ENCODE measurements at places on chromosomes 13 and 19. TPM values are rescaled to one million over a fixed set of nuclear protein-coding genes. Genes with fewer than 3 reads are reported as not detected.

SYNGR4 gene
- total RNA-seq, result 0.27 TPM

ACER1 gene
- total RNA-seq, result not detected

GRCh38 chr13:110880627-110881026, 34.2 kb downstream of the ANKRD10 start:
- DNase-seq, result no peak

DNA sequence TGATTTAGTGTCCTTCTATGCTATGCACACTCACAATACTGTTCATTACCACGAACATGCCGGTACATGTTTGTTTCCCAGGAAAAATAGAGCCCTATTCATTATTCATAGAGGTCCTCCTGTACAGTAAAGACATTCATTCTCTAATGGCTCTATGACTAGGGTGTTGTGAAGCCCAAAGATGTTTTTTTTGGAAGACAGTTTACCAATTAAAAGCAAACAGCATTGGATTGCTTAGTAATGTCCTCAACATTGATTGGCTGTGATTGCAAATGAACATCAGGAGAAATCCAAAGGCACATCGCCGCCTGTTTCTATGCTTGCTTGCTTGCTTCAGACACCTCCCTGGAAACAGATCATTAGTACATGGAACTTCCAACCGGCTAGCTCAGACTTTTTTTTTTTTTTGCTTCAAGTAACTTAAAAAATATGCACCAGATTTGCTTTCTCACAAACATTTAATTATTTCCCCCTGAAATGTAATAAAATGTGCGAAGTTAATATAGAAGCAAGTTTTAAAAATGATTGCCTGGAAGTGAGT, 8.8 kb upstream of the GPC6 start:
- DNase-seq, result no peak

DNA sequence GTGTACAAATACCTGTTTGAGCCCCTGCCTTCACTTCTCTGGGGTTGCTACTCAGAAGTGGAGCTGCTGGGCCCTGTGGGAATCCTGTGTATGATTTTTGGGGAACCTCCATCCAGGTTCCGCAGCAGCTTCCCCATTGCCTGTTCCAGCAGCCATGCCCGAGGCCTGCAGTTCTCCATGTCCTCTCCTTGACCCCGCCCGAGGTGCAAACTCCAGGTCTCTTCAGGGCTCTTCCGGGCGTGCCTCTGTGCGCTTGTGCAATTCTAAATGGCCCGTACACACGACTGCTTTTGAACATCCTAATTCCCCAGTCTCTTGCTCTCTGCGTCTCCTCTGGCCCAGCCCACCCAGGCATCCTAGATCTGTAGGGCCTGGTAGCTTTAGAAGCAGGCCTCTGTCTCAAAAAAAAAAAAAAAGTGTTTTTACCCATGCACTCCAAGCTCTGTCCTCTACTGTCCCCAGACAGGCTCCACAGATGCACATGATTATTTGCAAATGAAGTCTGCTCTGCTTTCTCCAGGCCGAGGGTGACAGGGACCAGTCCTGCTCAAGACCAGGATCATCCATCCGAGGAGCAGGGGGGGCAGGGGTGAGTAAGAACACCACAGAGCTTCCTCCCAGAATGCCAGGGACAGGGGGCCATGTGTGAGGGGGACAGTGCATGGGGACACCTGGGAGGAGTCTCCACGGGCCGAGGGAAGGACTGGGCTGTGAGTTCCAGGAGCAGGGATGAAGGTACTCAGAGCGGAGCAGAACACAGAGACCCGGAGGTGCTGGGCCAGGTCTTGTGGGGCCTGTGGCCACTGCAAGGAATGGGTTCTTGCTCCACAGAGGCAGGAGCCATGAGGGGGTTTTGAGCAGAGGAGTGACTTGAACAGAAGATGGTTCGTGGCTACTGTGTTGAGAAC, 51.7 kb downstream of the SLC7A9 start:
- DNase-seq, result no peak

GRCh38 chr13:107534548-107534947, 680.8 kb downstream of the LIG4 start:
- no peak for DNase-seq

DNA sequence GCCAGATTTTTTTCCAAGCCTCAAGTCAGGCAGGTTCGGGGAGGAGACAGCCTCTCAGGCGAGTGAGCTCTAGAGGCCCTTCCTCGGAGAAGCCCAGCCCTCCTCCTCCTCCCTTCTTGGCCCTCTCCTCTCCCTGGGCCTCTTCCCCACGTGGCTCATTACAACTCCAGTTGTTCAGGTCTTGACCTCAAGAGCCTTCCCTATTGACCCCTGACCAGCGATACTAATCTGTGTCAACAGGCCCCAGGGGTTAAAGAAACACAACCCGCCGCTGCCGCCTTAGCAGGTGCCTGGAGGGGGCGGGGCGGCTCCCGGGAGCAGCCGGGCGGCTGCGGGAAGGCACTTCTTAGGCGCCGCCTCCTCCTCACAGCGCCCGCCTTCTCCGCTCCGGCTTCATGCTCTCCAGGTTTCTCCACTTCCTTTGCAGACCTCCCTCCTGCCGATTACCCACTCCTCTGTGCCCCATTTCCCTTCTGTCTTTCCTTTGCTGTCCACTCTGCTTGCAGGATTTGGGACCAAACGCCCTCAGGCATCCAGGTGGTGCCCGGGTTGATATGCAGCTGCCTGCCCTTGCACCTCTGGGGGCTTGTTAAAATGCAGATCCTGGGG, 51.0 kb downstream of the LYL1 start:
- peak; percentile 72 for DNase-seq

DNA sequence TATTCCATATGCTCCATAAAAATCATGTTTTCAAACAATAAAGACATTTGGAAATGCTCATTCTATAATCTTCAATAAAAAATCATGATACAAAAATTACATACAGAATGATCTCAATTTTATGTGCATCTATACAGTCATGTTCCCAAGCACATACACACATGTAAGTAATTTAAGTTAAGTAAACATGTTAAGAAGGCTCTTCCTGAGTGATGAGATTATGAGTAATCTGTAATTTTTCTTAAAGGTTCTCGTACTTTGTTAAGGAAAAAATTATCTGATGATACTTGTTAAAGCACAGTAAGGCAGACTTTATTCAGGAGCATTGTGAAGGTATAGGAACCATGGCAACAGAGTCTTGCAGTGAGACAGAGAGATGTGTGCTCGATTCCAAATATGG, 30.0 kb upstream of the DLEU7 start:
- no peak for DNase-seq

- DNase-seq, result no peak
Observed at GRCh38 chr19:8460516-8461298, 15.9 kb downstream of the HNRNPM start.
